ENCODE measurements at places on chromosomes 11 and 22. TPM values are rescaled to one million over a fixed set of nuclear protein-coding genes. Genes with fewer than 3 reads are reported as not detected.

Gene EHF
- polyA plus RNA-seq = 24.6 TPM

Gene GAB4
- not detected for polyA plus RNA-seq

Gene OR8D4
- polyA plus RNA-seq = not detected

Gene STK33
- polyA plus RNA-seq = 47.1 TPM

Gene ZNF408
- 7.3 TPM for polyA plus RNA-seq

Gene MRPL23
- polyA plus RNA-seq = 33.6 TPM

Gene C22orf42
- not detected for polyA plus RNA-seq

Gene GSTT2B
- polyA plus RNA-seq = 6.9 TPM

Gene OR5P2
- polyA plus RNA-seq = 0.13 TPM

Gene RAB39A
- polyA plus RNA-seq = 1.2 TPM
